ENCODE measurements at places on chromosomes 7 and 10.

DNA sequence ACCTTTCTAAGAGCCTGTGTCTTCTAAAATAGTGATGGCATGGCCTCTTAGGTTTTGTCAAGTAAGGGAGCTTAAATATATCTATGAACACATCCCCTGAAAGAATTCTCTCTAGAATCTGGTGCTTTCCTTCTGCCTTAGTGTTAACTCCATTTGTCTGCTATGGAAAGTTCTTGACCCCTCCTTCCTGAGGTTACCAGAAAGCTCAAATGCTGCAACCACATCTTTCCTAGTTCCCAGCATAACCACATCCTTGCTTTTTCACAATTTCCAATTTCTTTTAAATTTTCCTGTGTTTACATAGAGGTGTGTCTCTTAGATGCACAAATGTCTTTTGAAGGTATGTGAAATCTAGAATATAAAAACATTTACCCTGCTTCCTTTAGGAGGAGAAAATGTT lies 16.4 kb upstream of the GSDME start:
- DNase-seq: peak; percentile 12

DNA sequence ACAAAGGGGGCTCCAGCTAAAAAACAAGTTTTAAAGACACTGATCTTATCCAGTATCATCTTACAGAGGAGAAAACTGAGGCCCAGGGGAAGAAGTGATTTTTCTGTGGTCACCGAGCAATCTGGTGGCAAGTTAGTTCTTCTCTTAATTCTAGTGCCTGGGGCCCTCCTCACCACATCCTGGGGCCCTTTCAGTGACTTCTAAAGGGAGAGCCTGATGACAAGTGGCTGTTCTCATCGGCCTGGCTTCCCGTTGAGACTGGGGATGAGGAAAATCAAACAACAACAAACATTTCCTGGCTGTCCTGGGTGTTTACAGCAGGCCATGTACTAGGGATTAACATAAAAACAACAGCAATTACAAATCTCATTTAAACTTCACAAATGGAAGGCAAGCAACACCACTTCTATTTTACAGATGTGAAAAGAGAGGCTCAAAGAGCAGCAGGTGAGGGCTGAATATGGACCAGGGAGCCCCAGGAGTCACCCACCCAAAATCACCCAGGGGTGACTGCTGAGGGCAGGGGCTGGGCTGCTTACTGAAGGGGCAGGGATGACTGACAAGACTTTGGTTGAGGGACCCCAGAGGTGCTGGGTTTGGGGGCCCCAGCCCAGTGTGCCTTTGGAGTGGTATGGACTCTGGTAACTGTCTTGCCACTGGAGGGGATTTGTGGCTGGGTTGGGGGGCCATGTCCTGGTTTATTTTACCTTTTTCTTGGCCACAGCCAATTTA lies 24.7 kb upstream of the MTPAP start:
- DNase-seq: no peak

DNA sequence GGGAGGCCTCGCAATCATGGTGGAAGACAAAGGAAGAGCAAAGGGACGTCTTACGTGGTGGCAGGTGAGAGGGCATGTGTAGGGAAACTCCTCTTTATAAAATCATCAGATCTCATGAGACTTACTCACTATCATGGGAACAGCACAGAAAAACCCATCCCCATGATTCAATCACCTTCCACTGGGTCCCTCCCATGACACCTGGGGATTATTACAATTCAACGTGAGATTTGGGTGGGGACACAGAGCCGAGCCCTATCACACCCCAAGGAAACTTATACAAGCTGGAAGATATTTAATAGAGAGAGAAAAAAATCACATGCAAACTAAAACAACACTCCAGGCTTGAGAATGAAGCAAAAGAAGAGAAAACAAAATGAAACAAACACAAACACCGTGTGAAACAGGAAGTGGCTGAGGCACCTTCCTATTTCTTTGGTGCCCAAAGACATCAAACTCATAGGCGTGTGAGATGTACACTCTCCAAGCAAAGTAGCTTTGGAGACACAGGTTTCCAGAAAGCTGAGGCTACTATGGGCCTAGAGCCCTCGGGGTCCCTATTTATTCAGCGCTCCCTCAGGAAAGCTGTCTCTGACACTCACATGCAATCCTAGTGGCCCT lies 97.2 kb downstream of the PRKCQ start:
- no peak for DNase-seq

GRCh38 chr10:44724415-44725174 lies 186.5 kb upstream of the TMEM72 start:
- peak; percentile 71 for DNase-seq

- DNase-seq: no peak
These were observed 2.5 kb downstream of the MMRN2 start for GRCh38 chr10:86954681-86955500.

GRCh38 chr7:40773656-40774055 lies 638.9 kb downstream of the SUGCT start:
- DNase-seq: no peak

DNA sequence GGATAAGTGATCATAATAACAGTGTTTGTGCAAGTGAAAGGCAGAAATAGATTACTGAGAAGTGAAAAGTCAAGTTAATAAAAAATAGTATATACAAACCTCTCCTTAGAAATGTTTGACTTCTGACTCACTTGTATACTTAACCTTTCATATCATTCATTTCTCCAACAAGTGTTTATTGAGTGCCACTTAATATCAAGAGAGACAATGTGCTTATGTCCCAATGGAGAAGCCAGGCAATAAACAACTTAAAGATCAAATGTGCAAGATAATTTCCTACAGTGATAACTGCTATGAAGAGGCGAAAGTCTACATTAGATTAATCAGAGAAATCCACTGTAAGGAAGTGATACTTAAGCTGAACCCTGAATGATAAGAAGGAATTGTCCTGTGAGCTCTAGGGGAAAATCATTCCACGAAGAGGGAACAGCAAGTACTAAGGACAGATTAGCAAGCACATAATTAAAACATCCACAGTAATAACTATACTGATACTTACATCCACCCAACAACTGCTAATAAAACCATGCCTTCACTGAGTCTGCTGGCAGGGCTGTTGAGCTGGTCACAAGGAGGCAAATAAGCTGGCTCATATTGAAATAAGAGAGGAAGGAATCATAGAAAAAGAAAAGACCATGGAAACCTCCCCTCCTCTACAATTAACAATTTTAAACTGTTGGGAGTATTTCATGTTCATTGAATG lies 203.5 kb downstream of the CTNNA3 start:
- no peak for DNase-seq

- no peak for DNase-seq
These were observed 9.7 kb upstream of the GARS1 start for GRCh38 chr7:30584965-30585364.

GRCh38 chr7:54811846-54812254 lies 52.8 kb upstream of the SEC61G start:
- peak; percentile 42 for DNase-seq

DNA sequence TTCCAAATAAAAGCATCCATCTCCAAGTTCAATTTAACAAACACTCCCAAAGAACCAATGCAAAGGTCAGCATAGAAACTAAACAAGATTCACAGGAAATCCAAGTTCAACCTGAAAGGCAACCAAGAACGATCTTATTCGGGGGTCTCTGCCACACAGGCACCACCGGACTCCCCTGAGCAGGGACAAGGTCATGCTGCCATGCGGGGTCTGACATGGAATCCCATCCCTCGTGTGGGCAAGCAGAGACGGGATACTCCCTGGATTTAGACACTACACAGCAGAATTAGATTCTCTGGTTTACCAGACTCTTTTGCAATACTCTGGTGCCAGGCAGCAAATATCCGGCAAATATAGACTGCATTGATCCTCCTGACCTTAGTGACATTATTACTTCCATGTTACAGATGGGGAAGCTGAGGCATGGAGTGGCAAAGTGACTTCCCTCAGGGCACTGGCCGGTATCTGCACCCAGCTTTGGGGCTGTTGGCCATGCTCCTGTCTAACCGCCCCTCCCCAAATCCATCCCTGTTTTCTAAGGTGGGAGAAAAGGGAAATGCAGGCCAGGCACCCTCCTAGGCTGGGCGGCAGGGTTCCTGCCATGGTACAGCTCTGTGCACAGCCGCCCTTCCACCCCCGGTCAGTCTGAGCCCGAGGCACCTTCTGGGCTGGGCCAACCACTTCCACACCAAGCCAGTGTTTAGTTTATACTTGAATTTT lies 111.8 kb downstream of the VIPR2 start:
- no peak for DNase-seq

GRCh38 chr10:11367505-11367904 lies 243.9 kb downstream of the USP6NL start:
- DNase-seq: no peak

DNA sequence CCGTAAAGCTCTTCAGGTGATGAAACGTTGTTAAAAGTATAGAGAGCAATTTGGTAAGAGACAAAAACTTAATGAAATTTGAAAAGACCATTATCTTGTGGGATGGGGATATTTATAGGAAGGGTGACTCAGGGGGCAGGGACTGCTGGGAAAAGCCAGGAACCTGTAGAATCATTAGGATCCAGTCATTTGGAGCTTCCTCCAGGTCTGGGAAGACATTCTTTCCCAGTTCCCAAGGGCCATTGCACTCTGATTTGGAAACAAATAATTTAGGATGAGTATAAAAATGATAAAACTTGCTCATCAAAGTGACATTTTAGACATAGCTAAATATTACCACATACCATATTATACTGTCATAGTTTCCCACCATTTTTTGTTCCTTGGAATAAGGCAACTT lies 143.9 kb downstream of the PFKFB3 start:
- peak; percentile 52 for DNase-seq

DNA sequence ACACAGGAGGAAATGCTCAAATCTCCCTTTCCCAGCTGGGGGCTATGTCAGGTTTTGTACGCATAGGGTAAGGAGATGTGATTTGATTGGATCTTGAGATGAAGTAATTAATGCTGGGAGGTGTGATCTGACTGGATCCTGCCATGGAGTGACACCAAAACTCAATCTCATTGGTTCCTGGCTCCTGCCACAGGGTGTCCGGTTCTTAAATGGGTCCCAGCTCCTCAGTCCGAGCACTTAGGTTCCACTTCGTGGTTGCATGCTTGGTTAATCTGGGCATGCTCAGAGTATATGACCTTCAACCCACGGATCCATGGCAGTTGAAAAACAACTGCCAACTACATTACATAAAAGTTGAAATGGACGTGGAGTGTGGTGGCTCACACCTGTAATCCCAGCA lies 3.1 kb upstream of the ZNF12 start:
- DNase-seq: no peak

- DNase-seq: no peak
These were observed 116.1 kb downstream of the CLEC2L start for GRCh38 chr7:139639563-139639962.

DNA sequence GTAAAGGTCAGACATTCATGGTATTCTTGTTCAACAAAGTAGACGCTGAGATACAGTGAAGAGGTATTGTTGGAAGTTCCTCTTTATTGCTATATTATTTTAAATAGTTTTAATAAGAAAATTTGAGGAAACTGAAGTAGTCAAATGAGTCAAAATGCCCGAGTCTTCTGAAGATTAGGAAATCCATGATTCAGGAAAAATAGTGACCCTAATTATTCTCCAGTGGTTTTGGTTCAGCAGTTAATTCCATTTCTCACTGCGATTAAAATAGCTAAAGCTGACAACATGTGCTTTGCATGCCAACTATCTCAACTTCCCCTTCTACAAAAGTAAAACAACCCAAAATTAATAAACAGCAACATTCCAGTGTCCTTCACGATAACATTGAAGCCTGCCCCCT lies 32.7 kb upstream of the PFKP start:
- DNase-seq: no peak

- DNase-seq: no peak
These were observed 720.1 kb downstream of the TYW1 start for GRCh38 chr7:67716729-67717128.

- no peak for DNase-seq
These were observed 7.5 kb downstream of the NKX2-3 start for GRCh38 chr10:99540306-99540656.

DNA sequence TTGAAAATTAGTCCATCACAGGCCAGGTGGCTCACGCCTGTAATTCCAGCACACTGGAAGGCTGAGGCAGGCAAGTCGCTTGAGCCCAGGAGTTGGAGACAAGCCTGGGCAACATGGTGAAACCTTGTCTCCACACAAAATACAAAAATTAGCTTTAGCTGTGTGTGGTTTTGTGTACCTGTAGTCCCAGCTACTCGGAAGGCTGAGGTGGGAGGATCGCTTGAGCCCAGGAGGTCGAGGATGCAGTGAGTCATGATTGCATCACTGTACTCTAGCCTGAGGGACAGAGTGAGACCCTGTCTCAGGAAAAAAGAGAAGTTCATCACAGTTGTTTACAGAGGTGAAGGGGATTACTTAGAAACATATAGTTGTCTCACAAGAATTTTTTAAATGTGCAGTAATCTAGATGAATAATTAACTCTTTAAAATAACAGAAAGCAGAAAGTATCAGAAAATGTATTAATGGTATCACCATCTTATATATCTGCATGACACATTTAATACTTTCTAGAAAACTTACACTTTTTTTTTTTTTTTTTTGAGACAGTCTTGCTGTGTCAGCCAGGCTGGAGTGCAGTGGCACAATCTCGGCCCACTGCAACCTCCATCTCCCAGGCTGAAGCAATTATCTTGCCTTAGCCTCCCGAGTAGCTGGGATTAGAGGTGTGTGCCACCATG lies 8.9 kb downstream of the LCOR start:
- DNase-seq: no peak

DNA sequence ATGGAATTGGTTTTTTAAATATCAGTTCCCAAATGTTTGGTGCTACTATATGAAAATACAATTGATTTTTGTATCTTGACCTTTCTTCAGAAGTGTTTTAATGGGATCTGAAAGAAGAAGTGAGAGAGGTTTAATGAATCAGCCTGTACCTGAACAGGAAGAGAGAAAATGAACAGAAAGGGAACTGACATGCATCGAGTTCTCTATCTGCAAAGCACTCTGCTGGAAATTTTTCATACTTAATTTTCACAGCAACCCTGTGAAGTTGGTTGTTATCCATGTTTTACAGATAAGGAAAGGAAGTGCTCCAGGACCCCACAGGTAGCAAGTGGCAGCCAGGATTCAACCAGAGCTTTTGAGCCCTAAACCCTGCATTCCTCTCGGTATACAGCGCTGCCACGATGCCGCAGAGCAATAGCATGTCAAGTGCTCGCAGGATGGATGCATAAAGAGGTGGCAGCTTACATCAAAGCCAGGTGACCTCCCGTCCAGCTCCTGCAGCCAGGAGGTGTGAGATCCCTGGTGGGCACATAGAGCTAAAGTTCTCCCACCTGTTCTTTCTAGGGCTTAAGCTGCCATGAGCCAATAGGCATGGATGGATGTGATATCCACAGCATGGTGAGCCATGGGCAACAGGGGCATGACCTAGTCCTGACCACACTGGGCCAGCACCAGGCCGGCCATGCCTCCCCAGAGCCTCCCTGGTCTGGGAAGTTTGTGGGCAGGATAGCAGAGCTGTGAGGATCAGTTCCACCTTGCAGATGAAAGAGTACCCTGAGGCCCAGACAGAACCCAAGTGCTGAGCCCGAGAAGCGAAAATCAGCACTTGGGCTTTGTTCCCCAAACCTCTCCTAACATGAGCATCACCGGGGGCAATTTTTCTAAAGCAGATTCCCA lies 57.2 kb downstream of the CALML3 start:
- DNase-seq: no peak

DNA sequence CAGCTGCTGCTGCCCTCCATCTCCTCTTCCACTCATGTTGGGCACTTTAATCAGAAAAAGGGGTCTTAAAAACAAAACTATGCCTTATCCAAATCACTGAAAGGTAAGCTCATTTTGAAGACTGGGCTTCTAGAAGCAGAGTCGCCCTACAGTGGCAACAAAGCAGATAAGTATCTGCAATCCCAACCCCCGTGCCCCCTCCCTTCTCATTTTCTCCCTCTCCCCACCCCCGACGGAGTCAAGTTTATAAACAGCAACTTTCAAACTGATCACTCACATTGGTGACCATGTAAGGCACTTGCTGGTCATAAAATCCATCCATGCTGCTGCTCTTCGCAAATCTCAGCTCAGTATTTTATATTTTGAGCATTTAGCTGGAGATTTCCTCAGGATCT lies 738 bp downstream of the ETV1 start:
- DNase-seq: peak; percentile 3
